Activated CD4-positive, alpha-beta T cell treated with anti-CD3 and anti-CD28 coated beads, Interleukin-2, amount 50 U/mL, for 4 hours (primary cell): ENCODE measurements at places on chromosomes 2 and 18.

GRCh38 chr2:10529611-10530010 is 81.5 kb upstream of the ODC1 start:
- DNase-seq, result no peak

- no peak for DNase-seq
These were observed 37.4 kb downstream of the EPAS1 start for GRCh38 chr2:46334389-46335271.

DNA sequence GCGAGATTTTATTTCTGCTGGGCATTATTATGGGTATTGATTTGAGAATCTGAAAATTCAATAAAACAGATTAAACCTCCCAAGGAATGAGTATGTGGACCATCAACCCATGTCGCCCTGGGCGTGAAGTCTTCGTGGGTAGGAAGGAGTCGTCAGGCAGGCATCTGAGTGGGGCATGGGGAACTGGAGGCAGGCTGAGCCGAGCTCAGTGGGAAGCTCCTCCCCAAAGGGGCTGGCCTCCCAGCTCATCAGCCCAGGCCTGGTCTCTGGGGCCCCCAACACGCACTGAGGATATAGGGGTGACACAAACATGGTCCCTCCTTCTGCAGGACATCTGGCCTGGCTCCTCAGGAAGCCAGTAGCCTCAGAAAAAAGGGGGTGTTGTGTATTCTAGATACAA is 265.2 kb downstream of the TFCP2L1 start:
- no peak for DNase-seq

- DNase-seq, result no peak
These were observed 200.8 kb upstream of the STON1 start for GRCh38 chr2:48328942-48329723.

- no peak for DNase-seq
These were observed 1.4 kb downstream of the RAB11FIP5 start for GRCh38 chr2:73111073-73112025.

DNA sequence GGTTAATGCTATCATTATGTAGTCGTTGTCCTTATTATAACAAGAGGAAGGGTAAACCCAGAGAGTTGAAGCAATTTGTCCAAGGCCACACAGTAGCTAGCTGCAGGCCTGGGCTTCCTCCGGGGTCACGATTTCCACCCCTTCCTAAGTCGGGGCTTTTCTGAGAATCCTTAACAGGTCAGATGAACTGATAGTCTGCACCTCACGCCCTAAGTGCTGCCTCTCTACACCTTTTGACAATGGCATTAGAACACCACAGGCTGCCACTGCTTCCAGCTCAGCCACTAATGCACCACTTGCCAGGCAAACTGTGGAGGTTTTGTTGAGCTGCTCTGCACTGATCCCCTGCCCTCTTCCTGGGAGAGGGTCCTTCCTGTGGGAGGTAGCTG is 37.7 kb downstream of the FOSL2 start:
- no peak for DNase-seq

DNA sequence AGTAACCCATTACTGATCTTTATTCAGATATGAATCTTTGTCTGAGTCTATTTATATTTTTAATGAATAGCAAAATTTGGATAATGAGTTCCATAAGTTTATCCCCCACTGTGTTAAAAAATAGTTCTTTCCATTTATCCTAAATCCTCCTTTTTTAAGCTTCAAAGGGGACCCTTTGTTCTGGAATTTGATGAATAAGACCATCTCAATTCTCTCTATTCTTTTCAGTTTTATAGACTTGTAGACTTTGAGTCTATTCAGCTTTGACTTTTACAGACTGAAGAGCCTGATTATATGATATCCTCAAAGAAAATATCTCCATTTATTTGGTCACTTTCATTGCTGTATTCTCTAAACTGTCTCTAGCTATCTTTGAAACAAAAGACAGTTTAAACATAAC is 2146.1 kb upstream of the CELF4 start:
- DNase-seq, result no peak

GRCh38 chr2:230983566-230983965 is 12.4 kb upstream of the SPATA3 start:
- no peak for DNase-seq

GRCh38 chr2:34123996-34124785 is 525.1 kb upstream of the FAM98A start:
- no peak for DNase-seq

DNA sequence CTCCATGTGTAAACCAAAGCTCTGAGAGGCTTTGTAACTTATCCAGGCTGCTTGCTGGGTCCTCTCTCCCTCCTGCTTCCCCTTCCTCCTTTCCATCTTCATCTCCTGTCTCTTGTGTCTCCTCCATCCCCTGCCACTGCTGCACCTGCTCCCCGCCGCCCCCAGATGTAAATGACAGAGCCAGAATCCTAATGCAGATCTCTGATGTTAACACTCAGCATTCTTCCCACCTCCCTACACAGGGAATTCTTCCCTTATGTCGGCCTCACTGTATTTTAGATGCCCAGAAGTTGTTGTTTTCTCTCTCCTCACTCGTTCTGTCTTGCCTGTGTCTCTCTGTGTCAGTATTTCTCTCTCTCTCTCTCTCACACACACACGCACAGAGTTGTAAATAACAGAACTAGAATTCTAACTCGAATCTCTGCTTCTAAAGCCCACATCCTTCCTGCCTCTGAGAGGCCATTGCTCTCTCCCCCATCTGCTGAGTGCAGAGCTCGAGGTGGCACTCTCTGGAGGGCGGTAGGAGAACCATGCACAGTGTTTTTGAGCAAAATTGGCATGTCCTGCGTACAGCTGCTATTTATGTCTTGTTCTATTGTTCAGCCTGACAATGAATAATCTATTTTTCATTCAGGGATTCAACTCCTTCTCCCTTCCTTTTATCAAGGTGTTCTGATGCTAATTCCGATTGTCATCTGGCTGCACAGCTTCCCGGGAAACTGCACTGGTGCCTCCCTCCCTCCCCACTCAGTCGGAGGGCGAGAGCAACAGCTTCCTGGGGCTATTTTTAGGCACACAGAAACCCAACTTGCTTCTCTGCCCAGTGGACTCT is 219.9 kb downstream of the SH3RF3 start:
- DNase-seq, result no peak

DNA sequence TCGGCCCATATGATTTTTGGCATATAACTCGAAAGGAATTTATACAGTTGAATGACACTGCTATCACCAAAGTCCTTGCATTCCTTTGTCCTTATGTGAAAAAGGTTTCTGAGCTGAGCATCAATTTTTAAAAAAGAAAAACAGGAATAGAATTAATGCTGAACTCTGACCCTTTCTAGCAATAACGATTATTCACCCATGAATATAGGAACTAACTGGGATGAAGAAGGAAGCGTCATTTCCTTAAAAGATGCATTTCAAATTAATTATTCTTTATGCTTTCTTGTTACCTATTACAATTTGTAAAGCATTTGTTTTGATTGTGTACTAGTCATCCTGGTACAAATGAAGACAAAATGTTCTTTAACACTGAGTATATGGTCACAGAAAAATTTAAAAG is 19.3 kb downstream of the TMEM247 start:
- no peak for DNase-seq

GRCh38 chr18:58625839-58626238 is 3.1 kb downstream of the ALPK2 start:
- DNase-seq, result no peak

GRCh38 chr2:239202836-239203235 is 198.0 kb downstream of the HDAC4 start:
- DNase-seq, result no peak

- no peak for DNase-seq
These were observed 27.5 kb downstream of the MYO7B start for GRCh38 chr2:127562936-127563335.

- DNase-seq, result no peak
These were observed 261.0 kb downstream of the HRH4 start for GRCh38 chr18:24721388-24721787.

- no peak for DNase-seq
These were observed 1.7 kb upstream of the FZD5 start for GRCh38 chr2:207771421-207771820.

DNA sequence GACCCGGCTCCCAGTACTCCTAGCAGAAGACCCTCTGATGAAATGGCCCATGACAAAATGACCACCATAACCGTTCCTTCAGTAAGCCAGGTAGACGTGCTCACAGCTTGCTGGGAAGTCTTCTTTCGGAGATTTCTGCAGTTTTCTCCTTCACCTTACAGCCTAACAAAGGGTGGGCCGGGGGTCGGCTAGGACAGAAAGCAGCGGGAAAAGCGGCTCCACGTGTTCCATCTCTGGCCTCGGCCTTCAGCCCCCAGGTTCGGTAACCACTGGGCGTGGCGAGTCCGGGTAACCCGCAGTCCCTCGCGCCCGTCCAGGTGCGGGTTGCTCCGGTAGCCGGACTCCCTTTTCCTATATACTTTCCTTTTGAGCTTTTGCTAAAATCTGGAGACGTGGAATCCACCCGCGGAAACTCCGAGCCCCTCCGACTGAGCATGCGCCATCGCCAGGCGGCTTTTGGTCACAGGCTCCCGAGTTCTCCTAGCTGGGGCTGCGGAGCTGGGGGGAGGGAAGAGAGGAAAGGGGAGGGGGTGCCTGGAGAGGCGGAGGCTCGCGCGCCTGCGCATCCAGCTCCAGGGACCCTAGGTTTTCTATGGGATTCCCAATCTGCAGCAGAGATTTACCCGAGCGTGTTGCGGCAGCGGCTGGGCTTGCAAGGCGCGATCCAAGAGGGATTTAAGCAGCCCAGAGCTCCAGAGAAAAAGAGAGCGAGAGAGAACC is at the start of gene VSNL1:
VSNL1 (plus strand) TSS at position 604 of the 720 bp plus-strand sequence. CDS start 51,379 bp downstream, outside the sequence.
- DNase-seq, result no peak
